Activated CD4-positive, alpha-beta T cell treated with anti-CD3 and anti-CD28 coated beads, Interleukin-2, amount 10 ng/mL, durations not matched to agents 24 days and 14 days (primary cell): ENCODE measurements at places on chromosomes 12 and 14.
A peak's percentile ranks its signal among the peaks of the same experiment; 100 is the strongest.

GRCh38 chr14:65173973-65174693, 71.8 kb upstream of the MAX start:
- DNase-seq, result no peak

GRCh38 chr14:75589931-75590330, 11.5 kb downstream of the FLVCR2 start:
- no peak for DNase-seq

DNA sequence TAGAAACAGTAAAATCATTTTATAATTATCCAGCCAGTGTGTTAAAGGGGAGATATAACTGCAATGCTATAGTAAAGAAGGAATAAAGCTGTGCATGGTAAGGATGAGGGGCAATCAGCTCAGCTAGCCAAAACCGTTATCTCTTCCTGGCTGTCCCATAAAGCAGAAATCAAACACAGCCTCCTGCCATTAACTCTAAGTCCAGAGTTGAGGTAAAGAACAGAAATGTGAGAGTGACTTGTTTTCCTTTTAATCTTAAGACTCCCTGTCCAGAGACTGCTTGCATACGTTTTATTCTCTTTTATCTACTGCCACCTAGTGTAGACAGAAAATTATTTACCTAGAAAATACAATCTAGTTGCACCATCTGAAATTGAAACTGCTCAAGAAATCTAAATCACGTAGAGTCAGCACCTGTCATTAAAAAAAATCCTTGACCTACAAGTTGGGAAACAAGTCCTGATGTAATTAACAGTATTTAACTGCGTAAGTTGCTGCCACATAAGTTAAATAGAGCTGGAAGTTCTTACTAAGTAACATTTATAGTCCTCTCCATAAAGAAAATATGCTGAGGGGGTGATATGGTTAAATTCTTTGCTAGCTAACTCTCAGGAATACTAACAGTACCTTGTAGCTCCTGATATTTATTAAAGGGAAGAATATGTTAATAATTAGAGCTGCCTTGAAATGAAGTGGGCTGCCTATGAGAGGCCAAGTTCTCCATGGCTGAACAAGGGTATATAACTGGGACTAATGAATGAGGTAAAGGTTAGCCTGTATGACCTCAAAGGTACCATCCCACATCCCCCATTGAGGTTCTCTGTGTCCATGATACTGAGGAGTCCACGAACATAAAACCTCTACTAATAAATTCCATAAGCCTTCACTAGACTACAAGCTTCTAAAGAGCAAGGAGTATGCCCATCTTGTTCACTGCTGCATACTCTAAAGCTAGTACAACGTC, 62.7 kb downstream of the GALNT4 start:
- peak; percentile 65 for DNase-seq

GRCh38 chr12:119668324-119668841, 450 bp downstream of the PRKAB1 start:
- DNase-seq, result no peak

GRCh38 chr12:87227162-87227561, 802.0 kb downstream of the C12orf50 start:
- DNase-seq, result no peak

GRCh38 chr12:76020281-76020680, 11.3 kb downstream of the PHLDA1 start:
- DNase-seq, result peak; percentile 91

DNA sequence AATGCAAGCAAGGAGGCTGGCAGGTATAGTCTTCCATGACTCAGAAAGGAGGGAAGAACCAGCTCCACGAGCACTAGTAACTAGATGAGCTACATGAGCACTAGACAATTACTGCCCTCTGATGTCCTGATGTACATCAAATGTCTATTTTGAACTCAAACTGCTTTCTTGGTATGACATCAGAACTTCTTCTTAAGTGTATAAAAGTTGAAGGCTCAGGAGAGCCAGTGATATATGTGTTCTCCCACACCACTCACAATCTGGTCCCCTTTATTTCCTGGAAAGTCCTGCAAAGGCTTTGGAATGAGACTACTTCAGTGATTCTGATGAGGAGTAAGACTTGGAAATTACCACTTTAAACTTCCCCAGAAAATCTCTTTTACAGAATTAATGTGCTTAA, 18.5 kb upstream of the DHRS7 start:
- no peak for DNase-seq

- DNase-seq, result no peak
Observed at GRCh38 chr12:6818222-6818621, 3.4 kb upstream of the GPR162 start.

GRCh38 chr14:23227566-23227965, 10.2 kb upstream of the RNF212B start:
- DNase-seq, result no peak

- DNase-seq, result no peak
Observed at GRCh38 chr12:120076651-120077050, 39.9 kb downstream of the RAB35 start.

DNA sequence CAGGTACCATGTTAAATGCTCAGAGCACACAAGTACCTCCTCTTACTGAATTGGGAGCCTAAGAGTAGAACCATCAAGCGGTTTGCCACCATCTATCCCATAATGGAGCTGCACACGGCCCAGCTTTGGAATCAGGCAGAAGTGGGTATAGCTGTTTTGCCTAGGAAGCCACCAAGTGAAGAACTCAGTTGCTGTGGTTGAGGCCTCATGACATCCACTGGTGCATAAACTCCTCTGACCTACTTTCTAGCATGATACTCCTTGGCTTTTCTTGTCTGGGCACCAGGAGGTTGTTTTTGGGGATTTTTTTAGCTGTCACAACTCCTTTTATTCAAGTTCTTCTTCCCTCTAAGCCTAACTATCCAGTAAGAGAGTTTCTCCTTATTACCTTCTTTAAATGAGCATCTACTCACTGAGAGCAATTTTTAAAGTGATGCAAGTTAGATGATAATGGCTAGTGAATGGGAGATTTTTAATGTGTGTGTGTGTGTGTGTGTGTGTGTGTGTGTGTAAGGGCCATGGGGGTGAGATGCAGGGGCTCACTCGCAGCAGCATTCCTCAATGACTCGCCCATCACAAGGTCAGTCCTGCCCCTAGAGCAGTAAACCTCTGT, 20.9 kb upstream of the KRAS start:
- peak; percentile 40 for DNase-seq

DNA sequence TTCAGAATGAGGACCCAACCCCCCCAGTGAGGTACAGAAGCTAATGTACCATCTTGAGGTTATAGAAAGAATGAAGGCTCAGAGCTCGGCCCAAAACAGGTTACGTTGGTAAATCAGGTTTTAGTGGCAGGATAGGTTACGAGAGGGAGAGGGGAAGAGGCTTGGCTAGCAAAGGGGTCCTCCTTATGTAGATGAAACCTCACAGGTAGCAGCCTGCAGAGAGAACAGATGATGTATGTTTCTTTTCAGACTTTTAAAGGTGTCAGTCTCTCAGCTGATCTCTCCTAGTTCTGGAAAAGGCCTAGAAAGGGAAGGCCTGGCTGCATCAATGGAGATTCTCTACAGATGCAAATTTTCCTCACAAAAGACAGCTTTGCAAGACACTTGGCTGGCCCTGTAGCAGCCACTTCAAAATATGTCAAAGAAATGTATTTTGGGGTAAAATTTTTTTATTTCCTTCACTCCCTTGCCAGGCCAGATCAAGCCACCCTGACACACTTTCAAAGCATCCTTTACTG, 71.7 kb upstream of the CPSF6 start:
- no peak for DNase-seq

- DNase-seq, result no peak
Observed at GRCh38 chr14:73198253-73198652, 39.1 kb upstream of the PAPLN start.

DNA sequence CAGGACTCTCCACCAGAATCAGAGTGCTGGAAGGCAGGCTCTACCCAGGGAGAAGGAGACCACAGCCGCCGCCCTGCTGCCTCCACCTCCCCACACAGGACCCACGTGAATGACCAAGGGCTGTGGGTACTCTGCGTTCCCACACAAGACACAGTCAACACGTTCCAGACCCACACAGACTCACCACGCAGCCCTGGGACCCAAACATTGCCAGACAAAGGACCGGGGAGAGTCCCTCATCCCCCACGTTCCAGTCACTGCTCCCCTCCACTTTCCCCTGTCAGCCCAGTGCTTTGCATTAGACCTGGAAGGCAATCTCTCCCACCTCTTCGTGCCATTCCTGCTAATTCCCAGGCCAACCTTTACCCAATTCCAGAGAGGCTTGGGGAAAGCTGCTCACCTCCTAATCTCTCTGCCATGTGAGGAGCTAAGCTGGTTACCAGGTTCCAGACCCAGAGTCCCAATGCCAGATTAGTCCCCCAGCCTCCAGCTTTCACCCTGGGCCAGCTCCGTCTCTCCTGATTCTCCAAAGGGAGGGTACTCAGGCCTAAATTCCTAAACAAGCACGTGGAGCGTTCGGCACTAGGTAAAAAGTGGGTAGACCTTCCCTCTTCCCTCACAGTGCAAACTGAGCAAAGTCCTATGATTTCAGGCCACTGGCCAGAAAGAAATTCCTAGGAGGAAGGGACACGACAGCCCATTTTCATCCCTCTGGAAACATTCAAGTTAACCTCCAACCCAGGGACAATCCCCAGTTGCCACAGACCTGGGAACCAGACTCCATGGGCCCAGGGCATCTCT, 4.9 kb downstream of the SLC6A13 start:
- DNase-seq, result no peak

DNA sequence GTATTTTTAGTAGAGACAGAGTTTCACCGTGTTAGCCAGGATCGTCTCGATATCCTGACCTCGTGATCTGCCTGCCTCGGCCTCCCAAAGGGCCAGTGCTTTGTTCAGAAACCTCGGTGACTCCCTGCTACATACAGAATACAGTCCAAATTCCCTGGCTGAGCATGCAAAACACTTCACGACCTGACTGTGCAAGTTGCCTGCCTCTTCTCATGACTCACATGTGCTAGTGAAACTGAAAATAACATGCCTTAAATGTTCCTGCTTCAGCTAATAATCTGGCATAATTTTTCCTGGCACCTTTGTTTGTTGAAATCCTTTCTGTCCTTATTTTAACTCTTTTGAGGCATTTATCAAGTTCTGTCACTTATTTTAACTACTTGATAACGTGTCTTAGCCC, 8.2 kb downstream of the DMAC2L start:
- DNase-seq, result no peak

- DNase-seq, result no peak
Observed at GRCh38 chr14:102075155-102075554, 11.7 kb downstream of the HSP90AA1 start.

DNA sequence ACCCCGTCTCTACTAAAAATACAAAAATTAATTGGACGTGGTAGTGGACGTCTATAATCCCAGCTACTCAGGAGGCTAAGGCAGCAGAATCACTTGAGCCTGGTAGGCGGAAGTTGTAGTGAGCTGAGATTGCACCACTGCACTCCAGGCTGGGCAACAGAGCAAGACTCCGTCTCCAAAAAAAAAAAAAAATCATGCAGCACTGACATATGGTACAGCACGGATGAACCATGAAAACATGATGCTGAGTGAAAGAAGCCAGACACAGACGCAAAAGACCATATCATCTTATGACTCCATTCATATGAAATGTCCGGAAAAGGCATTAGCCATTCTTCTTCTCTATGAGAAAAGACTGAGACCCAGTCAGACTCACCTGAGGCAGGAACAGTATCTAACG, 50.4 kb downstream of the PITPNM2 start:
- no peak for DNase-seq

- no peak for DNase-seq
Observed at GRCh38 chr12:3534511-3534910, 43.5 kb downstream of the PRMT8 start.

DNA sequence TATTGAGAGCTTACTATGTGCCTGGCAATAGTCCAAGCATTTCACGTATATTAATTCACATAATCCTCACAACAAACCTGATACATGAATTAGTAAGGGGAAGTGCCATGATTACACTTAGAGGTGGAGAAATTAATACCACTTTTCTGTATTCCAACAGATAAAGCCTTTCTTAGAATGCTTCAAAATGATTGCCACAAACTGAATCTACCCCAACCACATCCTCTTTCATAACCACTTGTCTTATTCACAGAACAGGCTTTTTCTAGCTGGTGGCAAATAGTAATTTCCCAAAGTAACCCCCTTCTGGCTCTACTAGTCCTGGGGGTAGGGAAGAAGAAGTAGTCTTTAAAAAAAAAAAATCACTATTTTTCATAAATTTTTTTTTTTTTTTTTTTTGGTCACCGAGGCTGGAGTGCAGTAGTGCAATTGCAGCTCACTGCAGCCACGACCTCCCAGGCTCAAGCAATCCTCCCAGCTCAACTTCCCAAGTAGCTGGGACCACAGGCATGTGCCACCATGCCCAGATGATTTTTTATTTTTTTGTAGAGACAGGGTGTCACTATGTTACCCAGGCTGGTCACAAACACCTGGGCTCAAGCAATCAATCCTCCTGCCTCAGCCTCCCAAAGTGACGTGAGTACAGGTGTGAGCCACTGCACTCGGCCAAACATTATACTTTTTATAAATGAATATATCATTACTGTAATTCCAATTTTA, 59.0 kb upstream of the ARID2 start:
- DNase-seq, result peak; percentile 78
